Stimulated activated CD8-positive, alpha-beta memory T cell treated with anti-CD3 and anti-CD28 coated beads, Interleukin-4, amount 100 ng/mL, for 1 hour (primary cell): ENCODE measurements at places on chromosomes 4 and X.

- no peak for DNase-seq
These were observed 30.7 kb upstream of the SMARCA5 start for GRCh38 chr4:143482840-143483239.

GRCh38 chr4:112589206-112589605, 47.5 kb downstream of the ZGRF1 start:
- no peak for DNase-seq

DNA sequence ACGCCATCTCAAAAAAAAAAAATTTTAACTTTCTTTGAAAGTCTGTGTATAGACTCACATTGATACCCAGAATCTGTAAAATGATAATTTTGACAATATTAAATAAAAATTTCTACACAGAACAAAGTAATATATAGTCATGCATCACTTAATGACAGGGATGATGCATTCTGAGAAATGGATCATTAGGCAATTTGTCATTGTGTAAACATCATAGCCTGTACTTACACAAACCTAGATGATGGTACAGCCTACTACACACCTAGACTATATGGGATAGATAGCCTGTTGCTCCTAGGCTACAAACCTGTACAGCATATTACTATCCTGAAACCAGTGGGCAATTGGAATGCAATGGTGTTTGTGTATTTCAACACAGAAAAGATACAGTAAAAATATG, 107.7 kb downstream of the BLTP1 start:
- no peak for DNase-seq

DNA sequence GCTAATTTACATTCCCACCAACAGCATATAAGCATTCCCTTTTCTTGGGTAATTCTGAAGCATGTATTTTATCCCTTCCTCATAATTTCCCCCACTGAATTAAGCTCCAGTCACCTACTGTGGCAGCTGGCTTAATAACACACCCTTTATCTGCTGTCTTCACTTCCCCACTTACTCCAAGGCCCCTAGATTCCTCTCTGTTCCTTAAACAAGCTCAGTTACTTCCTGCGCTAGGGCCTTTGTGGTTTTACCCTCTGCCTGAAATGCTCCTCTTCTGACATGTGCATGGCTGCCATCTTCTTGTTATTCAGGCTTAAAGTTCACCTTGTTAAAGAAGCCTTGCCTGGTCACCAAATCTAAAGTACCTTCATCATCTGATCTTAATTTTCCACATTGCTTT, 47.2 kb upstream of the RPS6KA3 start:
- DNase-seq = no peak

DNA sequence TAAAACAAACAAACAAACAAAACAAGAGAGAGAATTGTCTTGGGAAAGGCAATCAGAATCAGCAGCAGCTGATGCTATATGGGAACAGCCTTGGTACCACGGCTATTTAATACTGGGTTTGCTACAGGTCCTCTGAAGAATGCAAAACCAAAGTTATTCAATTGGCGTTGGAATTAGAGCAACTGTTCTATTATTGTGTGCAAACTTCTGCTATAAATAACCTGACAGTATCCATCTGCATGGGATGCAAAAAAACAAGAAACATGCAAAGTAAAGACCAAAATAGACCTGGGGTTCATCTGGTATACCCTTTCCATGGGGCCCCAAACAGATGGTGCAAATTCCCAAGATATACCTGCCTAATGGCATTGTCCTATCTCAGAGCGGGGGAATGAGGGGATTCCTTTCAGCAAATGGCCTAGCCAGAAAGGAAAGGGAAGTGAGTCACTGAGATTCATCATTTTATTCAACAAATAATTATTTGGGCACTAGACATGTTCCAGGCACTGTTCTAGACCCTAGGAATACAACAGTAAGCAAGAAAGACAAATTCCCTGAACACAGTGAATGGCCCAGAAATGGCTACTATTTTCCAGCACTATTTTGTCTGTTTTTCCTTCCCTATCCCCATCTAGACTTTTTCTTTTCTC, 268.9 kb downstream of the FBXW7 start:
- no peak for DNase-seq

DNA sequence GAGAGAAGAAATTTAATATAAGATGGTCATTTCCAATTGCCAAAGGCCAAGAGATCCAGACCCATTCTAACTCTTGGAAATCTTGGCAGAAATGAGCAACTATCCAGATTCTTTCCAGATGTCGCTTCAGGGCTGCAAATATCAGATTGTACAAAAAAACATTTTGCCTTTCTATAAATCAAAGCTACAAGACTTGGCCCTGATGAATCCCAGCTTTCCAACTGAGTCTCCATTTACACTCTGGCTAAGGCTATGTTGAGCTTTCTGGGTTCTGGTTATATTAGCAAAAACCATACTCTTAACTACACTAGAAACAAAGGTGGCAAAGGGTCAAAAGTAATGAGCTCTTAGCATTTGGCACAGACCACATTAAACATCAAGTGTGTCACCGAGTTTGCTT, 345.8 kb downstream of the OPHN1 start:
- DNase-seq = no peak

DNA sequence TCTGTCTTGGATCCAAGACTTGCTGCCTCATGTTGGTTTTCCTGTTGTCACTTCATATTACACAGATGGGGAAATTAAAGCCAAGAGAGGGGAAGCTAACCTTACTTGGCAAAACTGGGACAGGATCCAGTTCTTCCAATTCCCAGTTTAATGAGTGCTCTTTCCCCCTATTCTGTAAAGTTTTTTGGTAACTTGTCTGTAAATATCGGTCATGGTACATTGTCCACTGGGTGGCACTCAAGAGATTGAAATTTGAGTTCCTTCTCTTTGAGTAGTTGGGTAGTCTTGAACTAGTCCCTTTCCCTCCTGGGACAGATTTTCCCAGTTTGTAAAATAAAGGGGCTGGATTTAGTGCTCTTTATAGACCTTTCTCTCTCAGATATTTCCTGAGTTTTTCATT, 12.4 kb upstream of the EOLA2 start:
- no peak for DNase-seq

DNA sequence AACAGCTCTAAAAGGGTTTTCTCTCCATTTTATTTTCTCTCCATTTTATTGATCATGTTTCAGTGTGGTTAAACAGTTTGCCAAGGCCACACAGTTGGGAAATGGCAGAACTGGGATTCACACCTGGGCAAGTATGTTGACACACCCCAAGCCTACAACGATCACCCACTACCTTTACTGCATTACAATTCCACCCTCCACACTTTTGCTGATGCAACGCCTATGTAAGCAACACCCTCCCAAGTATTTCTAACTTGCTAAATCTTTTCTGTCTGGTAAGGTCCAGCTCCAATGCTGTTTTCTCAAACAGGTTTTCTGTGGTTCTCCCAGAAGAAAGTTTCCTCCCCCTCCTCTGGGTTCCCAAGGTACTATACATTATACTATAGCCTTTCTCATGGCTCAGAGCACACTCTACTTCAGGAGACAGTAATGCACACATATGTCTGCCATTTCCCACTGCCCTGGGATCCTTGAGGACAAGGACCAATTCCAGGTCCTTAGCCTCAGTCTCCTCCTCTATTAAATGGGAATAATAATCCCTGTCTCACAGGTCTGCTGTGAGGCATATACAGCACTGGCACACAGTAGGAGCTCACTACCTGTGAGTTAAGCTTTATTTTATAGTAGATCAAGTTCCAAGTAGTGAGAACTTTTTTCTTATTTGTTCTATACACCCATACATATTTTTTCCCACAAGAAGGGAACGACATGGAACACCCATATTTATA, 27.9 kb downstream of the IQSEC2 start:
- DNase-seq = no peak

DNA sequence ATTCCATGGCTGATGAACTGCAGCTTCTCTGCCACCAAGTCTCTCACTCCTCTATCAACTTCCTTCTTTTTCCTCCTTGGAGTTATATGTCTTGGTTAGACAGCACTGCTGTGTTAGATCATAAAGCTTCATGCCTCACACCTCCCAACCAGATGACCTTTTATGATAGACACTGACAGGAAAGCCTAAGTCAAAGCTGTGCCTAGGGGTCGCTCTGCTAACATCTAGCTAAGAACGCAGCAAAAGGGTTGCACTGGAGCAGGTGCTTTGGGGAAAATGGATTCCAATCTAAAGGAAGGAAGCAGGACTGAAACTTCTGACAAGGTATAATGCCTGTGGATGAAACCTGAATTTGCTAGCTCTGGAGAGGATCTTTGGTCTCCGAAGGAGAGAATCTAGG, 509.7 kb downstream of the SMARCA1 start:
- no peak for DNase-seq
